NCI-H1092 (cell line): ENCODE measurements at places on chromosomes 6 and 20.

GRCh38 chr20:51098284-51098810 is 75.4 kb upstream of the KCNG1 start:
- no peak for DNase-seq

- no peak for DNase-seq
These were observed 7.3 kb downstream of the TFAP2D start for GRCh38 chr6:50720623-50721022.

DNA sequence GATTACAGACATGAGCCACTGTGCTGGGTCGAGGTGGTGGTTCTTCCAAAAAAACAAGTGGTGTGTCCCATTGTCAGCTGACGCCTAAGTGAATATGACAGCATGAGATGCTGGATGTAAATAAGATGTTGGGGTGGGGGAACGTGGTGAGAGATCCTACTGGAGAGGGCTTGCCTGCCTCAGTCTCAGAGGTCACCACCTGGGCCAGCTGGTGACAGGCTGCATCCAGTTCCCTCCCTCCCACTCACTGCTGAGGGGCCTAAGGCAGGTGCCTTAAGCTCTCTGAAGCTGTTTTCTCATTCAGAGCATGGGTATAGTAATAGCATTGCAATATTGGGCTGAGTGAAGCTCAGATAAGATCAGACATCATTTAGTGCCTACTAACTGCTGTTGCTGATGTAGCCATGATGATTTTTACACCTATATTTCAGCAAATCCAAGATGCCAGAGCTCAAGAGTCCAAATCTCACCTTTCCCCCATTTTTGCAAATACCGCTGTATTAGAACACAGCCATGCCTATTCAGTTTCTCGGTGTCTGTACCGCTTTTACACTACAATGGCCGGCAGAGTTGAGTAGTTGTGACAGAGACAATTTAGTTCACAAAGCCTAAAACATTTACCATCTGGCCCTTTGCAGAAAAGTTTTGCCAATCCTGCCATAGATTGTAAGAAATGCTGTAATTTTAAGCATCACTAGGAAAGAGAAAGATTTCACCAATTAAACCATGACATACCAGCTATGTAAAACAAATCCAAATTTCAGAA is 171.3 kb downstream of the ANKRD60 start:
- no peak for DNase-seq

- no peak for DNase-seq
These were observed 25.7 kb downstream of the MYCT1 start for GRCh38 chr6:152723398-152723797.

DNA sequence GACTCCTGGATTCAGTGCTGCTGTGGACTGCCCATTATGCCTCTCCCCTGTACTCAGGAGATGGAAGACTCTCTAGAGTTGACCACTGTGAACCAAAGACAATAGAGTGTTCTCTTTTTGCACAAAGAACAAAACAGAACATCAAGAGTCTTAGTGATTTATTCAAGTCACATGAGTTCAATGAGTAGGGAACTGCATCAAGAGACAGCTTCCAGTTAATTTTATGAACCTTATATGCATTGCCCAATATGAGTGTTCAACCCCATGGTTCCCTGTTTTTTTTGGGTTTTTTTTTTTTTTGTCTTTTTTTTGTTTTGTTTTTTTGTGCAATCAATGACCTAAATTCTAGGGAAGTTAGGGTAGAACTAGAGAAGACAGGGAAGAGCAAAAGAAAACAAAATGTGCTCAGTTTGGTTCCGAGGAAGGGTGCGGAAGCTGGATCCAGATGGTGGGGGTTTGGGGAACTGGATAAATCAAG is 224.3 kb downstream of the MAFB start:
- no peak for DNase-seq

DNA sequence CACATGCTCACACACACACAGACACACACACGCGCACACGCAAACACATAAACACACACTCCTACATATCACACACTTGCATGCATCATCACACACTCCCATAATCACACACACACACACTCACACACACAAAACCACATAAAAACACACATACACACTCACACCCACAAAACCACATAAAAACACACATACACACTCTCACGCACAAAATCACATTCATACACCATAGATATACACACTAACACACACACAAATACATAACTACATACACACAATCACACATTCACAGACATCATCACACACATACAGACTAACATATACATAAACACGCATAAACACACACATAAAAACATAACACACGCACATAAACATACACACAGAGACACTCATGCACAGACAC is 57.8 kb upstream of the QKI start:
- no peak for DNase-seq

- no peak for DNase-seq
These were observed 45.9 kb downstream of the PTPRK start for GRCh38 chr6:128474481-128474880.

DNA sequence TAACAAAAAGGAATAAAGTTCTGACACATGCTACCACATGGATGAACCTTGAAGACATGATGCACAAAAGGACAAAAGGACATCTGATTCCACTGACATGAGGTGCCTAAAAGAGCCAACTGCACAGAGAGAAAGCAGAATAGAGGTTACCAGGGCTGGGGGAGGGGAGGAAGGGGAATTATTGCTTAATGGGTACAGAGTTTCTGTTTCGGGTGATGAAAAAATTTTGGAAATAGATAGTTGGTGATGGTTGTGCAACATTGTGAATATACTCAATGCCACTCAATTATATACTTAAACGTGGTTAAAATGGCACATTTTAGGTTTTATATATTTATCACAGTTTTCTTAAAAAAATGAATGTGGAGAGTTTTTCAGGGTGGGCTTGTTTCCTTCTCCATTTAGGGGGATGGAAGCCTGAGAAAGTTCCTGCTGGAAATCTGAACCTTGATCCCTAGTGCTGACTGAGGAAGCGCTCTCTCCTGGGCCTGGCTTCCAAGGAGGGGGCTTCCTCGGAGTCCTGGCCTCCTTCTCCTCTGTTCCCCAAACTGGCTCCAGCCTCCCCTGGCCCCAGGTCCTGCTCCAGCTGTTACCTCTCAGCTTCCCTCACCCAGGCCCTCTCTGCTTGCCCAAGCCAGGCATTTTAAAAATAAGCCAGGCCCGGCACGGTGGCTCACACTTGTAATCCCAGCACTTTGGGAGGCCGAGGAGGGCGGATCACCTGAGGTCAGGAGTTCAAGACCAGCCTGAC is 79.2 kb downstream of the NOL4L start:
- no peak for DNase-seq

GRCh38 chr6:124028117-124028516 is 224.5 kb downstream of the NKAIN2 start:
- DNase-seq: no peak

- DNase-seq: no peak
These were observed 28.1 kb upstream of the EEF1E1 start for GRCh38 chr6:8130399-8130798.

GRCh38 chr20:39943336-39943735 is 745.7 kb downstream of the MAFB start:
- DNase-seq: no peak

DNA sequence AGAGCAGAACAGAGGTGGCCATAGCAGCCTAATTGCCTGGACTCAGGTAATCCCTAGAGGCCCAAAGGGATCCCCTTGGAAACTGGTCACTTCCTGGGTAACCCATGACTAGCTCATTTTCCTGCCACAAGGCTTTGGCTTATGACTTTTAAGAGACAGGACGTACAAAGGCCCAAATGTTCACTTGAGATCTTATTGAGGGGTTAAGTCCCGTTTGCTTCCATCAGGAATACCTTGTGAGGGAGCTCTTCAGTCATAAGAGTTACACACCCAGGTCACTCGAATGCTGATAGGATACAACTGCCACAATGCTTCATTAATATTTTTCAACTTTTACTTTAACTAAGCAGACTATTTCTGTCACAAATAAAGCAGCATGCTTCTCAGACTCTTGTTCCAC is 51.7 kb downstream of the TMEM170B start:
- no peak for DNase-seq

GRCh38 chr20:62141397-62142251 is 1.6 kb downstream of the PSMA7 start:
- no peak for DNase-seq

DNA sequence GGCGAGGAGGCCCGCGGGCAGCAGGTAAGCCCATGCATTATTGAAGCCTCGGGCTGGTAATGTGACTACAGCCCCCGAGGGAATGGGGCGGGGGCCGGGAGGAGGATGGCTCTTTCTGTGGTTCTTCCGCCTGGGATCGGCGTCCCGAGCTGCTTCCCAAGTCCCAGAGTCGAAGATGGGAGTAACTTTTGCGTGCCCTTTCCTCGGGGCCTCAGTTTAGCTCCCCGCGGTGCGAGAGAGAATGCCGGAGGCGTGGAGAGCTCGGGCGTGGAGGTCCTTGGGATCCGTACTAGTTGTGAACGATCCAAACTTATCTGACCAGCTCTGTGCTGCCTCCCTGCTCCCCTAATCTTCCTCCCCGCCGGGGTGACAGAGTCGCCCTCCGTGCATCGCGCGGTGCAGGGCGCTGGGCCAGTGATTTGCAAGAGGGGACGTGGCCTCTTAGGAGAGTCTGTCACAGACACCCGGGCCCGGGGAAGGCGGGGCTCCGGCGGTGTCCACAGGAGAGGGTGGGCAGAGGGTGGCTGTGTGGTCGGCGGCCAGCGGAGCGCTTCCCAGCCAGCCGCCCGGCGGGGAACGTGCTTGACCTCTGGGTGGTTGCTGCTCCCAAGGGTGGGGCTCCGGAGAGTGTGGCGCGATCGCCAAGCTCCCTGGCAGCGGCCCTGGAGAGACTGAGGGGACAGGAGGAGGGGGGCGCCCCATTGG is 815 bp downstream of the UTRN start:
- no peak for DNase-seq

- DNase-seq: no peak
These were observed 238.7 kb downstream of the BMP7 start for GRCh38 chr20:57027777-57028176.

GRCh38 chr6:104686550-104687175 is 173.1 kb downstream of the HACE1 start:
- no peak for DNase-seq

DNA sequence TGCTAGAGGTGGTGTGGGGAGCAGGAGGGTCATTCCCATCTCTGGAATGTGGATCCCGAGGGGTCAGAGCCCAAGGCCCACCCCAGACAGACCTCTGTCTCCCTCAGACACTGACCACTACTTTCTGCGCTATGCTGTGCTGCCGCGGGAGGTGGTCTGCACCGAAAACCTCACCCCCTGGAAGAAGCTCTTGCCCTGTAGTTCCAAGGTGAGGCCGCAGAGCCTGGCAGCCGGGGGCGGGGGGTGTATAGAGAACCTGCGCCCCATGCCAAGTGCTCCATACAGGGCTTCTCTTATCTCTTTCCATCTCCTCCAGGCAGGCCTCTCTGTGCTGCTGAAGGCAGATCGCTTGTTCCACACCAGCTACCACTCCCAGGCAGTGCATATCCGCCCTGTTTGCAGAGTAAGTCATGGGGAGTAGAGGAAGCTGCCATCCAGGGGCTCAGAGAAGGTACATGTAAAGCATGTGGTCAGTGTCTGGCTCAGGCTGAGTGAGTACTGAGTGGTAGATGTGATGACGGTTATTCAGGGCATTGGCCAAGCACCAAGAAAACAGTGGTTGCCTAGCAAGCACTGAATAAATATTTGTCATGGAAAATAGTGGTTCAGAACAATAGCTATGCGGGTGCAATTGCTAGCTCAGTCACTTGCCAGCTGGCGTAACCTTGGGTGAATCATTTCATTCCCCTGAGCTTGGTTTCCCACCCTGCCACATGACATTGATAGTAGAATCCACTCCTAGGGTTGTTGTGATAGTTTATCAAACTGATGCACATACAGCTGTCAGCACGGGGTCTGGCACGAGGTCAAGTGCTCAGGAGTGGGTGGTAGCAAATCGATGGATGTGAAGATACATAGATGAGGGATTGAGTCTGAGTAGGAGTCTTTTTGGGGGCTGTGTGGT is 3.5 kb downstream of the PIGT start:
- DNase-seq: peak; percentile 94

DNA sequence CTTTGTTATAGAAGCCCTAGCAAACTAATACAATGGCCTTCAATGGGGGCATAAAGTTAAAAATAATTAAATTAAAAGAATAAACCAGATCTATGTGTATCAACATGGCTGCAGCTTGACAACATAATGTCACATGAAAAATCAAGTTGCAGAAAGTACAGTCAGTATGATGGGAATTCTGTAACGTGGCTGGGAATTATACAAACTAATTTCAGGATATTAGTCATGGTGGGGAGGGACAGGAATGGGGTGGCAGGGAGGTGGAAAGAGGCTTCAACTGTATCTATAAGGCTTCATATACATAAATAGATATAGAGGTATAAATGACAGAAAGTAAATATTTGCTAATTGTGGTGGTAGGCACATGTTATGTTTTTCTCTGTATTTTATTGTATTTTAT is 107.1 kb downstream of the UNC5CL start:
- DNase-seq: no peak

DNA sequence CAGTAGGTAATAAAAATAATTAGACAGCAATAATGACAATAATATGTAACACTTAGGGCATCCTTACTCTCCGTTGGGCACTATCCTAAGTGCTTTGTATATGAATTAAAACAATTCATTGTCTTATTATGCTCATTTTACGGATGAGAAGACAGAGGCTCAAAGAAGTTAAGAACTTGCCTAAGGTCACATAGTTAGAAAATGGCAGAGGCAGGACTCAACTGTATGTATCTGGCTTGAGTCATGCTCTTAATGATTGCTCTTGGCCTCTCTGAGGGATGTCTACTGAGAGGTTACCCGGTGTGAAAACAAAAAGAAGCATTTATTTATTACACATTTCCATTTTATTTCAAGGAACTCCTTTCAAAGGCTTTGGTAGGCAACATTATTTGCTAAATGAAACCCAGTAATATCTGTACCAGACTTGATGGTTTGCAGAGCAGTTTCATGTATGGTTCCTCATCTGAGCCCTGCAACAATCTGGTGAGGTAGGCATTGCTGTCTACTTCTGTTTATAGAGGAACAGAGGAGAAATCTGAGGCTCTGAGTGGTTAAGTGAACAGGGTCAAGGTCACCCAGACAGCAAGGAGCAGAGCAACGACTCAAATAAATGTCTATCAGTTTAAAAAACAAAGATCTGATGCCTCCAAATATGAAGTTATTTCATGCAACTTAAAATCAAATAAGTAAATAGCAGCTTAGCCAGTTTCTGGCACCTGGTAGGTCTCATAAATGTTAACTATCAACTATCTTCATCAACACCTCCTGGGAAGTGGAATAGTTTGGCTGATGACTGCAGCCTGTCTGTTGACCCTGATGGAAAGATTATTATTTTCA is 4.2 kb upstream of the PARD6B start:
- no peak for DNase-seq
